ENCODE measurements at places on chromosomes 2 and 18.

GRCh38 chr2:52113338-52113737 is 1081.4 kb upstream of the NRXN1 start:
- DNase-seq, result no peak

DNA sequence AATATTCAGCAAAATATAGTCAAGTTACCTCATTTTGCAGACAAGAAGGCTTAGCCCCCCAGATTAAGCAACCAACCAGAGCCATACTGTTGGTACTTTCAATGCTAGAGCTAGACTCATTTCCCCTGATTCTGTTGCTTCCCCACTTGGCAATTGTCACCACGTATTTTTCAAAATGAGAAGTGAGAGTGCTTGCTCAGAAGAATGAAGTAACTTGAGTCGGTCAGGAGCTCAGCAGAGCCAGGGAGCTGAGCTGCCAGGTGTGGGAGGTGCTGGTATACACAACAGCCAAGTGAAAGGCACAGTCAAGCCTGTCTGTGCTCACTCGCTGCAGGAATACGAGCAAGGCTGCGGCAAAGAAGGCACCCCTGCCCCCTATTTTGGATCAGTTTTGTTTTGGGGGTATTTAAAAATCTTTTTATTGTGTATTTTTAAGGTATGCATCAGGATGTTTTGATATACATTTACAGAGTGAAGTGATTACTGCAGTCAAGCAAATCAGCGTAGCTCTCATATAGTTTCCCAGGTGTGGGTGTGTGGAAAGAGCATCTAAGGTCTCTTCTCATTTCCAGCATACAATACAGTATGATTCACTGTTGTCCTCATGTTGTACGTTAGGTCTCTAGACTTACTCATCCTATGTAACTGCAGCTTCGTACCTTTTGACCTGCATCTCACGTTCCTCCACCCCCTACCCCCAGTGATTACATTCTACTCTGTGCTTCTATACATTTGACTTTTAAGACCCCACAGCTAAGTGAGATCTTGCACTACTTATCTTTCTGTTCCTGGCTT is 62.4 kb downstream of the MRPS9 start:
- DNase-seq, result no peak

- no peak for DNase-seq
These were observed 69.9 kb upstream of the FSIP2 start for GRCh38 chr2:185668710-185669109.

DNA sequence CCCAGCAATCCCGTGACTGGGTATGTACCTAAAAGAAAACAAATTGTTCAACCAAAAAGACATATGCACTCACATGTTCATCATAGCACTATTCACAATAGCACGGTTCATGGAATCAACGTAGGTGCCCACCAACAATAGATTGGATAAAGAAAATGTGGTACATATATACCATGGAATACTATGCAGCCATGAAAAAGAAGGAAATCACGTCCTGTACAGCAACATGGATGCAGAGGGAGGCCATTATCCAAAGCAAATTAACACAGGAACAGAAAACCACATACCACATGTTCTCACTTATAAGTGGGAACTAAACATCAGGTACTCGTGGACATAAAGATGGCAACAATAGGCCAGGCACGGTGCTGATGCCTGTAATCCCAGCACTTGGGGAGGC is 207.9 kb upstream of the TNP1 start:
- no peak for DNase-seq

DNA sequence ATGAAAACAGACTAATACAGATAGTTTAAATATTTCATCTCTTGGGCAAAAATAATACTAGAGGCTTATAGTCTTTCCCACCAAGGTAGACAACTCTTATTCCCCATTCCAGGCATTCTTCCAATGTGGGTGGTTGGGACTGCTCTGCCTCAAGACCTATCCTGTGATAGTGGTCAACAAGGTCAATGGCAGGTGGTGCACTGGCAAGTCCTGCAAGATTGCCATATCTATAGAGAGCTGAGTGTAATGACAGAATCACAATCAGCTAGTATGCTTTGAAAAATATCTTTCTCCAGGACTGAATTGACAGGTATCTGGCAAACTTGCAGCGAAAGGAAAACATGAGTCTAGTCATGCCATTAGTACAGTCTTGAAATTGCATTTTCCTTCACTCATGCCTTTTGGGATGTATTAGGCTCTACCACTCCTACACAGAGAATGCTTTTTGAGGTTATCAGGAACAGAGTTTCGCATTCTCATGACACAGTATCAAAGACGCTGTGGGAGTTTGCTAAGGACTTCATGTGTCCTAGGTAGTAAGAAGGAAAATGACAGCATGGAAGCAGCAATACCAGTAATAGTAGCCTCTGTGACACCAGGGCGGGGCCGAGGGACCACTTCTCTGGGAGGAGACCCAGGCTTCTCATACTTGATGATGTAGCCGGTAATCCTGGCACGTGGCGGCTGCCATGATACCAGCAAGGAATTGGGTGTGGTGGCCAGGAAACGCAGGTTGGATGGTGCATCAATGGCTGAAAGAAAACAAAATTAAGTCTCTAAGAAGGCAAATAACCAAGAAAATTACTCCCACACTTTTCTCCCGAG is 61.0 kb downstream of the FN1 start:
- no peak for DNase-seq

DNA sequence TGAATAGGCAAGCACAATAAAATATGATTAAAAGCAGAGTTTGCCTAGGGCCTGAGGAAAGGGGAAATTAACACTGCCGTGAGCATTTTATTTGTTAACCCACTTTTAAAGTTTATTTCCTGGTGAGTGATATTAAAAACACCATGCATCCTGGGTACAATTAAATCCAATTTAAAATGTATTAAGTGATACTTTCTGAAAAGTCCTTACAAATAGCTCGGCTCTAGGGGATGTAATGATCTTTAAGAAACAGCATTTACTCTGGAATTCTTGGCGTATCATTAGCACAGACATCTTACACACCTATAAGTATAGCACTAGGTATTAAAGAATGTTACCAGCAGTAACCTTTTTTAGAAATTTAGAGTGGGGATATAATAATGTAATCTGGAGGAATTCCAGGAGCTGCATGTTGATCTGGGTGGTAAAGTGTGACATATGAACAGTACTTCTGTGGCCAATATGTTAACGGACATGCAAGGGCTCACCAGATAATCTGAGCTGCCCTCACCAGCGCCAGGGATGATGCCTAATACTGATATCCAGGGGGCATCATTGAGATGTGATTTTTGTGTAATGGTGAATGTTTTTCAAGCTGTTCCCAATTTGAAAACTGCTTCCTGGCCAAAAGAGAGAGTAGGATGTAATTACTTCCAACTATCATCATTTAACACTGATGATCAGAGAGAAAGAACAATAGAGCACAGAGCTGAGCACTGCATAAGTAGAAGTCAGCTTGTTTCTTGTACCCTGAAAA is 235.9 kb downstream of the DSEL start:
- DNase-seq, result no peak

DNA sequence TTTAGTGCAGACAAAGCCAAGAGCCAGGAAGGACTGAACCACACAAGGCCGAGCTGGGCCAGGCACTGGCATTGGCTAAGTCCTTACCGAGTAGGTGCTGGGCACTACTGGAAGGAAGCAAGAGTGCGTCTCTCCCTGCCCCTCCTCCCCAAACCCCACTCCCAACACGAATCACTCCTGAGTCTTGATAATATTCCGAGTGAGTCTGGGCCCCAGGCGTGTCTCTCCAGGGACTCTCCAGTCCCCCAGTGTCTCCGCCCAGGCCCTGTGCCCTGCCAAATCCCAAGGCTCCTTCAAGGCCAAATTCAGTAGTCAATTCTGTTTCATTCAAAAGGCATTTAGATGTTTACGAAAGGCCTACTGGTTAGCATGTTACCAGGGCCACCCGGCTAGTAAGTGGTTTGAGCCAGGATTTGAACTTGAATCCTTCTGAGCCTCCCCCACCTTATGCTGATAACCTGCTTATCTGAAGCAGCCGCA is 82.8 kb downstream of the GLI2 start:
- DNase-seq, result no peak

- DNase-seq, result no peak
These were observed 39.1 kb downstream of the NFATC1 start for GRCh38 chr18:79434607-79435401.

- DNase-seq, result no peak
These were observed 95.1 kb upstream of the SALL3 start for GRCh38 chr18:78884502-78884901.

GRCh38 chr2:31296641-31297287 is 62.8 kb downstream of the EHD3 start:
- DNase-seq, result no peak

- no peak for DNase-seq
These were observed 213.6 kb downstream of the ATAD2B start for GRCh38 chr2:23713351-23713750.

GRCh38 chr2:25418944-25419677 is 77.4 kb upstream of the DNMT3A start:
- DNase-seq, result no peak

DNA sequence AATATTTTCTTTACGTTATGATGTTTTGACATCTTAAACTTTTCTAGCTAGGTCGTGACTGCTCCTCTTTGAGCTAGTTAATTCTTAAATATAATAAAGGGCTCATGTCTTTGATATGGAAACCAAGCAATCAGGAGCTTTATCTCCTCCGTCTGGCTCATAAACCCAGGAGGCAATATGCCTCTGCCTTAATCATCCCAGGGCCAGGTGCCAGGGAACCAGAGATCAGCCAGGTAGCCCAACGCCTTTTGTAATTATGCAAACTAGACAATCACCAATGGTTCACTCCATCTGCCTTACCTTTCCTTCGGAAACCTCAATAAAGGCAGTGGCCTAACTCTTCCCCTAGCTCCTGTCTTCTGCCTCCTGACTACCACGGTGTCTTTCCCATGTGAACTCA is 213.7 kb downstream of the KCNJ3 start:
- no peak for DNase-seq

- no peak for DNase-seq
These were observed 592 bp upstream of the MARS2 start for GRCh38 chr2:197704434-197705120.

DNA sequence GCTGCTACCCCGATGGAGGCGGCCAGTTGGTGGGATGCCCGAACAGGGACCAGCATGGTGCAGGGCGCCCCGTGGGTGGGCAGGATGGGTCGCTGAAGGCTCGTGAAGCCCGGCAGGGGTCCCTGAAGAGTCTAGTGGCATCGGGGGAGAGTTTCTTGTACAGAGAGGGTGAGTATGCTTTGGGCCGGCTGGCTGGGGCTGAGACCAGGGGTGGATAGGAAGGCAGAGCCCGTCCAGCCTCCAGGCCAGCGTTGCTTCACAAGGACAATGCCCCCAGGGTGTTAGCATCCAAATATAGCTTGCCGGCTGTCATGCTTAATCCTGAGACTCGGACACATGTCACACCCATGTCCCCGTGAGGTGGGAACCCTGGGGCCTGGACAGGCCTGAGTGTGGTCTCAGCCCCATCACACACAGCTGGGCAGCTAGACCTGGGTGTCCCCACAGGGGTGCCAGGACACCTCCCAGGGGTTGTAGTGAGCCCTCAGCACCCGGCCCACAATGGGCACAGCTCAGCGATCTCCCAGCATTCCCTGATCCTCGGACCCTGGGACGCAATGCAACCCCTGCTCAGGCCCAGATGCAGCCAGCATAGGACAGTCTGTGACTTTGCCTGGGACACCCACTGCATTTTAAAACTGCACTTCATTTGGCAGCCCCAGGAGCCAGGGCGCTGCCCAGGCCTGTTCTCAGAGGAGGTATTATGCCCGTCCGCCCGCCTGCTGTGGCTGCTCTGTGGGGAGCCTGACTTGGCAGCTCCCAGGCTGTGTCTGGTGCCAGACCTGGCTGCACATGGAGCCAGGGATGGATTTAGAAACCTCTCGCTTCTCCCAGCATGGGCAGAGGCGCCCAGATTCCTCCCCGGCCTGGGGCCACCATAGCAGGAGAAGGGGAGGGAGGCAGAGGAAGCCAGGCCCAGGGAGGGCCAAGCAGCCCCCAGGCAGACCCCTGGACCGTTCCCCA is 36.4 kb downstream of the RAMP1 start:
- DNase-seq, result no peak

DNA sequence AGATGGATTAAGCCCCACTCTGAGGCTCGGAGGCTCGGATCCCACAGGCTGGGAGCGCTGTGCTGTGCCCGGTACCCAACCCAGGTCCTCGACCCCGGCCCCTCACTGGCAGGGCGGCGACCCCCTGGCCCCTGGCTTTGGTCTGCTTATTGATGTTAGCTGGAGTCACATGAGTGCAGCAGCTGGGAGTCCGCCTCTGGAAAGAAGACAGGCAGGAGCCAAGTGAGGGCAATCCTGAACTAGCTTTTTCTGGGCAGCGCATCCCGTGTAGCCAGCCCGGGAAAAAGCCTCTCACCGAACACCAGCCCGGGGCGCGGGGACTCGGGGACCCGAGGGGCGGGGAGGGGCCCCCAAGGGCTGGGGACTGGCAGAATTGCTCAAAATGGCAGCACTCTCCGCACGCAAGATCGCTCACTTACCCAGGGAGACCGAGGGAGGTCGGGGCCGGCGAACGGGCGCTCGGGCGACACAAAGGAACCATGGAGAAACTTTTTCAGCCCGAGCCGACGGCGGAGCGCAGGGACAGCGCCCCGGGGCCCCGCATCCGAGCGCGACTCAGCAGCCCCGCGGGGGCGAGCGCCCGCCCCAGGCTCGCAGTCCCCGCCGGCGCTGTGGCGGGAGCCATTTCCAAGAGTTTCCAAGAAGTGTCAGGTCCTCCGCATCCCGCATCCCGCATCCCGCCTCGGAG is 567 bp downstream of the TMEM200C start:
- no peak for DNase-seq

DNA sequence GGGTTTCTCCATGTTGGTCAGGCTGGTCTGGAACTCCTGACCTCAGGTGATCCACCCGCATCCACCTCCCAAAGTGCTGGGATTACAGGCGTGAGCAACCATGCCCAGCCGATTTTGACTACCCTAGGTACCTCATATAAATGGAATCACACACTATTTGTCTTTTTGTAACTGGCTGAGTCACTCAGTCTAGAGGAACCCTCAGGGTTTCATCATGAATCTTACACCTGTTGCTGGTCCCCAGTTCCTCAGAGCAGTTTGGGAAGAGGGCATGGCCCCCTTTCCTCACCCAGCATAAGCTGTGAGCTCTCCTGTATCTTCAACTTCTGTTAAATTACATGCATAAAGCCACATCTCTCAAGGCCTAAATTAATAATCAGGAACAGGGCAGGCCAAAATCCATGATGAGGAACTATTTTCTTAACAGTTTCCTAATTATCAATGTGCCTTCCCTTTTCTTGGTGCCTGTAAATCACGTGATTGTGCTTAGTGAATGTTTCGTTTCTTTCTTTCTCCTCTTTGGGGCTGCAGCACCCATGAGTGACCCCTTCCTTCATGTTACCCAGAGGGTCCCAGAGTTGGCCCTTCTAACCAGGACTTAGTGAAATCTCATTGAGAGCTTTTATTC is 20.9 kb downstream of the DYSF start:
- no peak for DNase-seq

DNA sequence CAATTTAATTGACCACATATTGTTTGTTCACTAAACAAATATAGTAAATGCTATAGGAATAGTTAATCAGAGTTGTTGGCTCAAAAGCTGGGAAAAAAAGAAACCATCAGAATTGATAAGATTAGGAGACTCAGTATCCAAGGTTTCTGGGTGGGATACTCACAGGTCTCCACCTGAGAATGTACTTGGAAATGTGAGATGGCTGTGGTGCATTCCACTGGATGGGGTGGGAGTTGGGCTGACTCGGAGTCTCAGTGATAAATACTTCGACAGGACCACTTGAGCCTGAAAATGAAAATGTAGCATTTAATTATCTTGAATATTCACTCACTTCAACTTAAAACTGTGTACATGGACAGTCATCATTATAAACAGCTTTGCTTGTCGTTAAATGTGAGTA is 21.2 kb downstream of the FN1 start:
- DNase-seq, result no peak

Measured in GDM1 (cell line).